ENCODE measurements at places on chromosomes 6 and 20. TPM values are rescaled to one million over a fixed set of nuclear protein-coding genes. Genes with fewer than 3 reads are reported as not detected.

DNA sequence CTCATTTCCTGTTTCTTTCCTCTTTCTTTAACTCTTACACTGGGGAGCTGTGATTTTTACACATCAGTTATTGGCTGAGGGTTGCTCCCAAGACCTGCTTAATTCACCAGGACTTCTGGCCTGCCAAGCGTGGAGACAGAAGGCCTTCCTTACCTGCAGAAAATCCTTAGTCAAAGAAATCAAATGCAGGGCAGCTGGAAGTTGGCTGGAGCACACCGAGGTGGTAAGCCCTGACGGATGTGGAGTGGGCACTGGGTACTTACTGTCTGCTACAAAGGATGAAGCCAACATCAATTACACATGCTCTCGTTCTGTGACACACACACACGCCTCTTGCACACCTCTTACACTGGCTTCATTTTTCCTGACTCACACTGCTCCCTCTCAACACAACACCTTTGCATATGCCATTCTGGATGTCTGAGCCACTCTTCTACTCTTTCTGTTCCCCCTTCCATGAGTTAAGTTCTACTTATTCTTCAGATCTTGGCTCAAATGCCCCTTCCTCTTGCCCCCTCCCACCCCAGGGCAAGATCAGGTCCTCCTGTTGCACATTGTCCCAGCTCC lies 61.6 kb downstream of the TTI1 start:
- DNase-seq: no peak

Gene TENT5A
- total RNA-seq: 2.0 TPM

GRCh38 chr6:108598305-108598863 lies 37.7 kb downstream of the FOXO3 start:
- DNase-seq: peak; percentile 31

Gene PDE7B
- 0.68 TPM for total RNA-seq

Gene RRAGD
- total RNA-seq: 11.6 TPM

- DNase-seq: no peak
Measured at GRCh38 chr6:92687278-92687677, 732.1 kb downstream of the EPHA7 start.

Gene EEF1A2
- 2.6 TPM for total RNA-seq

DNA sequence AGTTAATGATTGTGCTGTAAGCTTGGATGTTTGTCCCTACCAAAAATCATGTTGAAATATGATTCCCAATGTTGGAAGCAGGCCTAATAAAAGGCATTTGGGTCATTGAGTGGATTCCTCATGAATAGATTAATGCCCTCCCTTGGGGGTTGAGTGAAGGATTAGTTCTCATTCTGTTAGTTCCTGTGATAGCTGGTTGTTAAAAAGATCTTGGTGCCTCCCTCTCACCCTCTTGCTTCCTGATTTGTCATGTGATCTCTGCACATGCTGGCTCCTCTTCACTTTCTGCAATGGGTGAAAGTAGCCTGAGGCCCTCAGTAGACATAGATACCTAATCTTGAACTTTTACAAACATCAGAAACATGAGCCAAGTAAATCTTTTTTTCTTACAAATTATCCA lies 115.6 kb upstream of the HCRTR2 start:
- no peak for DNase-seq

DNA sequence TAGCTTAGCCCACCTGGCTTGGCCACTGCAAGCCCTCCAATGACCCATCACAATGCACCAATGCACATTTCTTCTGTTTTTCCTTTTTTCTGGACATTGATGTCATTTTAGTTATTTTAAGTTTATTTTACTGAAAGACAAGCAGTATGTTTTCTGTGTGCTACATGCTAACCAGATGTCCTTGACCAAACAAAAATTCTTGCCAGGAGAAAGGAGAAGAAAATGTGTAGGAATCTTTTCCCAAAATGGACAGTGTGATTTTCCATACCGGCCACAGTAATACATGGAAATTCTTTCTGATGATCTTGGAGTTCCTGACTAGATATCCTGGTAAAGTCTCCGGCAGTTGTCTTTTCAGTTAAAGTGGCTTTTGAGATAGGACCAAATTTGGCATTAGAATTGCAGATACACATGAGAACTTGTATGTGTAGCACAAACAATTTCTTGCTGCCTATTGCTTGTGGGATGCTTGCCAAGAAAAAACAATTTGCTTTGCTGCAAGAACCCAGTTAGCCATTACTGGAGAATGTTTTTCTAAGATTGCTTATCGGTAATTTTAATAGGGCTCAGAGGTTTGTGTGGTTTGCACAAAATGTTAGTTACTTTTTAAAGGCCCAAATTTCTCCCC lies 696.5 kb upstream of the CITED2 start:
- DNase-seq: no peak

Gene RBM24
- total RNA-seq: not detected

Gene EEF1A1
- total RNA-seq: 7,440 TPM

DNA sequence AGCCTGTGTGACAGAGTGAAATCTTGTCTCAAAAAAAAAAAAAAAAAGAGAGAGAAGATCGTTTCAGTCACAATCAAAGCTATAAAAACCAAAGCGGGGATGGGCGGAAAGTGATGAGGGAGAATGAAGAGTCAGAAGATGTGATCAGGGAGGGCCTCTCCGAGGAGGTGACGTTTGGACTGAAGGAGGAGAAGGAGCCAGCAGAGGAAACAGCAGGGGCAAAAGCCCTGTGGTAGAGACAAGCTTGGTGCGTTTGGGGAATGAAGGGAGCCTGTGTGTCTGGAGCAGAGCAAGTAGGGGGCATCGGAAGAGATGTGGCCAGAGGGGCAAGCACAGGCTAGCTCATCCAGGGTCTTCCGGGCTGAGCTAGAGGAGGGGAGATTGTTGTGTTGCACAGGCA lies 14.5 kb upstream of the LBP start:
- no peak for DNase-seq

Gene TTK
- total RNA-seq: 34.4 TPM

GRCh38 chr6:125124049-125124669 lies 29.4 kb upstream of the TPD52L1 start:
- no peak for DNase-seq

- DNase-seq: no peak
Measured at GRCh38 chr20:36821964-36822437, 48.4 kb upstream of the DSN1 start.

Gene PGC
- total RNA-seq: not detected

GRCh38 chr20:17735206-17735804 lies 35.5 kb downstream of the BANF2 start:
- DNase-seq: no peak

- no peak for DNase-seq
Measured at GRCh38 chr6:128406453-128406852, 113.9 kb downstream of the PTPRK start.

DNA sequence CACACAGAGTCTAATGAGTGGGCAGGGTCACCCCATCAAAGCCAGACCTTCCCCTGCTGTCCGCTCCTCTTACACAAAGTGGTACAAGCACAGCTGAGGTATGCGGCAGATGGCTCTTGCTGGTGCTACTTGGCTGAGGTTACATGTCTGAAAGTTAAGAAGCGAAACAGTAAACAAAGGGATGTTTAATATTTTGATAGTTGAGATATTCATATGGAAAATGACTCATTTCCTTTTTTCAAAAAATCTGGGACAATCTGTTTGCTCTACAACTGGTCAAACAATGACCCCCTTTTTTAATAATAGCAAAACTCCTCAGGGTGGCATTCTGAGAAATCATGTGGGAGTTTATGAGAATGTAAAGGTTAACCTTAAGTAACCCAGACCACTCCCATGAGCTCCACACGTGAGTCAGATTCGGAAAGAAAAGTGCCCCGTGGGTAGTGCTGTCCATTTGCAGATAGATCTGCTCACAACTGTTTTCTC lies 245.3 kb downstream of the TBXT start:
- no peak for DNase-seq

Gene CCN6
- total RNA-seq: not detected

GRCh38 chr20:49483018-49483695 lies 689 bp upstream of the KCNB1 start:
- no peak for DNase-seq

- peak; percentile 45 for DNase-seq
Measured at GRCh38 chr6:12605888-12606345, 110.7 kb upstream of the PHACTR1 start.

Gene MLN
- not detected for total RNA-seq

DNA sequence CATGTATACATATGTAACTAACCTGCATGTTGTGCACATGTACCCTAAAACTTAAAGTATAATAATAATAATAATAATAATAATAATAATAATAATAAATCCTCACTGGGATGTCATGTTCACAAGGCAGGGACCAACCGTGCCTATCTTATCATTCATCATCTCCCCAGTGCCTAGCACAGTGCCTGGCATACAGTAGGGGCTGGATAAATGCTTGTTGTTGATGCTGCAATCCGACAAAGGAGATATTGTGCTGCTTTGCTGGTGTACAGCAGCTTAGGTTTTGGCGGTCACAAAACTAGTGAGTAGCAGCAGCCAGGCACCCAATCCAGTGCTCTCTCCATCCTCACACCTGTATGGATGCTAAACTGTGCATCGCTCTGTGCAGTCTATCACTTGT lies 94.1 kb upstream of the ASF1A start:
- no peak for DNase-seq

GRCh38 chr6:118509009-118509617 lies 39.0 kb upstream of the PLN start:
- no peak for DNase-seq

Gene CST5
- total RNA-seq: not detected

Gene SLC17A9
- 5.8 TPM for total RNA-seq

DNA sequence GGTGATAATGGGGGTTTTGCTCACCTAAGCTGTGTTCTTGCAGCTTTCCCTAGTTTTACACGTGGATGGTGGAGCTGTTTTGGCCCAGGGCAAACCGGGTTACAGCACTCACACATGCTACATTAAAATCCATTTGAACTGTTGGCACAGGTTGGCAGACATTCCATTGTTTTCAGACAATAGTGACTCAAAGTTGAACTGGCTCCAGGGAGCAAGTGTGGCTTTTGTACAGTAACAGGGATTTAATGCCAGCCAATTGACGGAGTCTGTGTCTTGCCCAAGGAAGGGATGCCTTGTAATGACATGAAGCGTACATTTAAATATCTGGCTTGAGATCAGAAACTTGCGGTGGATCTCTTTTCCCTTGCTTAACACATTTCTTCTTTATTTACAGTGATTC lies 183.1 kb downstream of the DTNBP1 start:
- DNase-seq: no peak

- no peak for DNase-seq
Measured at GRCh38 chr6:111551521-111552231, 54.0 kb downstream of the TRAF3IP2 start.

DNA sequence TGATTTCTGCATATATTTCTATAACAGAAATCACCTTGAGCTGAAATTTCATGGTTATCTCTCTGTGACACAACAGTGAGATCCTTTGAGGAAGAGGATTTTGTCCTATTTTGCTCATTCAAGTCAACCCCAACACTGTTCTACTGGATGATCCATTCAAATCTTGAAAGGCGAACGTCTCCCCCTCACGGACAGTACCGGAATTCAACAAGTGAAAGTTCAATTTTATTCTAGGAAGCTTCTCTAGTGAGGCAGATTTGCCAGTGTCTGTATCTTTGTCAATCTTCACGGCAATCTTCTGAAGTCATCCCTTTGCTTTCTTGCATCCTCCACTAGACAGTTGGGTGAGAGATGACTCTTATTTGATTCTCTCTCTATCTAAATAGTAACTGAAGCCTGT lies 91.7 kb upstream of the PDE7B start:
- no peak for DNase-seq

GRCh38 chr20:50056951-50057713 lies 55.8 kb downstream of the UBE2V1 start:
- no peak for DNase-seq

Gene RAB32
- total RNA-seq: 0.30 TPM

DNA sequence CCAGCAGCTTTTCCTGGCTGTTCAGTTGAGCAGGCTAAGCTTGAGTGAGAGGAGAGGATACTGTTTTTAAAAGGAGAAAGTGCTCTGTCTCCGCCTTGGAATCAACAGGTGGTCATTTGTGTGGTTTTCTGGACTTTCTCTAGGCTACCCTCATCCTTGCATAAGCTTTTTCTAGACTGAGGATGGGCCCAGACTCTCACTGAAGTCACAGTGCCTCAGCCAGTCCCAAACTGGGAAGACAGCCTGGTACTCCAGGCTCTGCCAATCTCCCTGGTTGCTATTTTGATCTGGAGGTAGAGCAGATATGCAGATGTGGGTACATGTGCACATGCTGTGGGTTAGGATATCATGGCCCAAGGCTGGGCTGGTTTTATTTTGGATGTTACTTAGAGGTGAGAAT lies 7.0 kb downstream of the SCUBE3 start:
- no peak for DNase-seq

DNA sequence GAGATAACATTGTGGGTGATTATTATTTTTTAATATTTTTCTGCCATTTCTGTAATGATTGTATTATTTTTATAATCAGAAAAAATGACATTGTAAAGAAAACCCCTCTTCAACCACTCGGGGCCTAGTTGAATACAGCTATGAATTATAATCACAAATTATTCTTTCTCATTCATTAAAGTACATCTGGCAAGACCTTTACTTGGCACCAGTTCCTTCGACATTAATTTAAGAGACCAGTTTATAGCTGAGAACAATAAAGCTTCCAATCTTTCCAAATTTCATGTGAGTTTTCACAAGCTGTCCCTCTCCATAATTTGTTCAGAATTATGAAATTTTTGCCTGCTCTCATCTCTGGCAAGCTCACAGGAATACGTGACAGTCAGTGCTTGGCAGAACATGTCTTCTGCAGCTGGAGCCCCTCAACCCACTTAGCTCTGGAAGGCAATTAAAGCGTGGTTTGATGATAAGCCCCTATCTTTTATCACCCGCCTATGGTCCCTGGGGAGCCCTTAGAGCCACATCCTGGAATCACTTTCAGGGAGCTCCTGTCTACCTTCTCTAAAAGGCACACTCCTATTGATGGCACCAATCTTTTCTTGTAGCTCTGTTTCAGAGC lies 237.2 kb upstream of the PRND start:
- DNase-seq: no peak

Gene SAMD3
- total RNA-seq: 79.7 TPM

GRCh38 chr6:26017632-26017966 lies 55.0 kb downstream of the TRIM38 start:
- peak; percentile 86 for DNase-seq

GRCh38 chr20:60632391-60633262 lies 619.4 kb upstream of the CDH4 start:
- DNase-seq: no peak

Gene SLC22A23
- total RNA-seq: 0.75 TPM

- no peak for DNase-seq
Measured at GRCh38 chr6:13500264-13500663, 12.9 kb upstream of the GFOD1 start.

DNA sequence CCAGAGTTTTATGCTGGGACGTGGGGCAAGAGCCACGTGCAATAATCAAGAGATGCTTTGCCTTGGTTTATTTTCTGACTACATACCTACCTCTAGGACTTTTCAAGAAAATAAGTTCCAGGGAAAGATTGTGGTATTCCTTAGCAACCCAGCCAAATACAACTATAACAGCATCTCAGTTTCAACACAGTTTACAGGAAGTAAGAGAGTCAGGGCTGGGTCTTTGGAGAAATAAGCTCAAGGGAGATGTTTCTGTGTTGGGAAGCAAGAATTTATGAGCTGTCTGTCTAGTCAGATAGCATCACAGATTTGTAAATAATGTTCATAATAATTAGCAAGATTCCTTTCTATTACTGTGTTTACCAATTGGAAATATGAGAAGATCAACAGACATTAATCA lies 35.1 kb downstream of the MAP3K5 start:
- DNase-seq: no peak

Gene GATA5
- not detected for total RNA-seq

All from activated CD4-positive, alpha-beta memory T cell treated with anti-CD3 and anti-CD28 coated beads, Interleukin-2, amount 10 ng/mL, durations not matched to agents 7 days and 5 days (primary cell).